ENCODE measurements at places on chromosomes 3 and 15.
A peak's percentile ranks its signal among the peaks of the same experiment; 100 is the strongest.

- DNase-seq, result no peak
Measured at GRCh38 chr15:32838338-32838737, 120.5 kb downstream of the GREM1 start.

DNA sequence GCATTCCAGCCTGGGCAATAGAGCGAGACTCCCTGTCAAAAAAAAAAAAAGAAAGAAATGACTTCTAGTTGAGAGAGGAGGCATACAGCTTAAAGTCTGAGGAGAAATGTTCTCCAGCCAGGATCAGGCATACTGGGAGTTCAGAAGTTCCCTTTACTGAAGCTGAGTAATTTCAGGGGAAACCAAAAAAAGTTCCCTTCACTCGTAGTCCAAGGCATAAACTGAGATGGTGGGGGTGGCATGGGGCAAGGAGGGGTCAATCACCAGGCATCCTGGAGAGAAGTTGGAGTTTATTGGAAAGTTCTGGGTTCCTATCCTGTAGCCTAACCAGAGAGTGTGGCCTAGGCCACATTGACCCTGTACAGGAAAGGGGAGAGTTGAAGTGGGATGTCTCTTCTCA, 5.9 kb downstream of the GPX1 start:
- no peak for DNase-seq

DNA sequence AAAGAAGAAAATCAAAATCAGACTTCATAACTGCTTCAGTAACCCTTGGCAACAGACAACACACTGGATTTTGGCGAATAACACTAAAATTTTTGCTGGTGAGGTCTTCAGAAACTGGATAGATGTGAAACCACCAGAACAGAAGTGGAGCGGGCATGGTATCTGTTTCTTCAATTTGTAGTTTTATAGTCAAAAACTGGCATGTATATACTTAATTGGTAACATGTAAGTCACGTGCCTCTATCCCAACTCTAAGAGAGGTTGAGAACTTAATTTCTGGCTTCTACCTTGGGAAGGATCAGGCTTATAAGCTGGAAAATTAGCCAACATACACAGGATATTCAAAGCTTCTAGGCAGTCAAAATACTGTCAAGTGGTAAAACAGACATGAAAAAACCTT, 172.6 kb upstream of the CHL1 start:
- DNase-seq, result no peak

DNA sequence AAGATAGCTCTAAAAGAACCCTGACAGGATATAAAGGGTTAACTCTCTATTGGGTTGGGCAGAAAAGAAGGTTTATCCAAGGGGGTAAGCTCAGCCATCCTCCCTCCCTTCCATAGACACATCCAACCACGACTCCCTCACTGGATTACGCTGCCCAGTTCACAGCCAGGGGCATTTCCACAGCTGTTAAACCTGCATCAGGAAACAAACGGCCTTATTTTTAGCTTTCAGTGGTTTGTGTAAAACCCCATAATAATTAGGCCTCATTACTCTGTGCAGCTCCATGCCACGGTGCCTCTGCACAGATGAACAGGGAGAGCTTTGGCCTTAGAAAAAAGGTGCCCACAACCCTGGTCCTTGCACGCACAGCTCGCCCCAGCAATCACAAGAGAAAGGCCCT, 110.6 kb downstream of the GABRB3 start:
- DNase-seq, result no peak

- no peak for DNase-seq
Measured at GRCh38 chr15:27762471-27762870, 336.6 kb downstream of the OCA2 start.

DNA sequence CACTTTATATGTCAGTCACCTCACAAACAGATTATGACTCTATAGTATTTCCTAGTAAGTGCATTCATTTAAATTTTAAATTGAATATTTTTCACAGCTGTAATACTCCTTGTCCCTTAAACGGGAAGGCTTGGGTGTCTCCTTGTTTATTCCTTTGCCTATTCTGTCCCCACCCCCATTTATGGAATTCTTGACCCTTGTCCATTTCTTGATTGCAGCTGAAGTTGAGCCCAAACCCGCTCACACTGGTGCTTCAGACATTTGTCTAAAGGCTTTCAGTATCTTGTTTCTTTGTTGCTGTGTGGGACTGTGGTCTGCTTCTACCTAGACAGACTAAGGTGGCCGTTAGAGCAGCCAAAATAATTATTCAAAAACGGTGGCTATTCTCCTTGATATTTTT, 449.7 kb downstream of the FOXP1 start:
- peak; percentile 35 for DNase-seq

GRCh38 chr3:62942764-62943163, 67.5 kb upstream of the CADPS start:
- no peak for DNase-seq

DNA sequence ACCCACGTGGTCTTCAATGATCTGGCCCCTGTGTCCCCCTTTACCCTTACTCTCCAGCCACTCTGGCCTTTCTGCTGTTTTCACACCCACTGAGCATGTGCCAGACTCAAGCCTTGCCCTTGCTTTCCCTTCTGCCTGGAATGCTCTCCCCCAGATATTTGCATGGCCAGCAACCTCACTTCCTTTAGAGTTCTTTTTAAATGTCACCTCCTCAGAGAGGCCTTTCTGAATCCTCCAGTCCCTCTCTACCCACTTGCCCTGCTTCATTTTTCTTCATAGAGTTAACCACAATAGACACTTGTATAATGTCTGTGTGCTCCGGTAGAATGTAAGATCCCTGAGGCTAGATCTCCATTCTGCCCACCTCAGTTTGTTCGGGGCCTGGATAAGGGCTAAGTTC, 39.4 kb upstream of the TIPARP start:
- no peak for DNase-seq

DNA sequence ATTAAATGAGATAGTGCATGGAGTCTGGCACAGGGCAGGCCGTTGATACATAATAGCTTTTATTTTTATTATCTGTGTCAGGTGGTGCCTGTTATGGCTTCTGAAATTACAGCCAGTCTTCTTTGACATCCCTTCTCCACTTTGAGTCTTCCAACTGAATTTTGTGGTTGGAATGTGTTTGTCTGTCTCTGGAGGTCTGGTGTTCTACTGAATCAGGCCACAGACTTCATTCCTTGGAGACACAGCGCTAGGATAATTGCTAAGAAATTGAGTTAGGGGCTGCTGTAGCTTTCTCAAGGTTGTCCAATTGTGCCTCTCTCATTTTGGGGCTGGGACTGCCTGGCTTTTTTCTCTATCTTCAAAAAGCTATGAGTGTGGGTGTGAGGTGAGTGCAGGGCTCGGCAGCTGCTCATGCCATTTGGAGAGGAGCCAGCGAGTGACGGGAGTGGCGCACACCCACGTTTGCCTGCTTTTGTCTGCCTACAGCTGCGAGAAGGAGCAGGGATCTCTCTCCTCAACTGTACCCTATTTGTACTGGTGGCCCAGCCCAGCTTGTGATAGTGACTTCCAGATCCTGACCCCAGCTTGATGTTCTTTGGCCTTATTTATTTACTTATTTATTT, 49.8 kb upstream of the SYN2 start:
- DNase-seq, result peak; percentile 82

GRCh38 chr15:101046826-101047225, 127.7 kb downstream of the LRRK1 start:
- no peak for DNase-seq

DNA sequence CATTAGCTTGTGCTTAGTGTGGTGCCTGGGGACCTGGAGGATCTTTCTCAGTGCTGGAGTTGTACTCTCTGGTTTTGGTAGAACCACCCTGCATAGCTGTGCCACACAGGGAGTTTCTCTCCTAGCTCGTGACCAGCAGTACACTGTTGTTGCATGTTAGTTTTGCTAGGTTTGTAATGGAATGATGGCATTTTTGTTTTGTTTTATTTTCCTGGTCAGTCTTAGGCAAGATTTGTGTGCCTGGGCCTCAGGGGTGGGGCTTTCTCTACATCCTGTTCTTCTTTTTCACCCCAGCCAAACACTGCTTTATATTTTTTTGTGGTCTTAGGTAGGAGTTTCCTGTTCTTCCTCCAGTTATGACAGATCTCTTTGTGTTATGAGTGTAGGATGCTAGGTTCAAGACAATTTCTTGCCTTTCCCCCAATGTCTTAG, 534.5 kb upstream of the KCNMB2 start:
- DNase-seq, result peak; percentile 14

- DNase-seq, result no peak
Measured at GRCh38 chr3:197475514-197475913, 80.3 kb downstream of the BDH1 start.

GRCh38 chr3:106305882-106306435, 437.1 kb upstream of the CBLB start:
- DNase-seq, result no peak

DNA sequence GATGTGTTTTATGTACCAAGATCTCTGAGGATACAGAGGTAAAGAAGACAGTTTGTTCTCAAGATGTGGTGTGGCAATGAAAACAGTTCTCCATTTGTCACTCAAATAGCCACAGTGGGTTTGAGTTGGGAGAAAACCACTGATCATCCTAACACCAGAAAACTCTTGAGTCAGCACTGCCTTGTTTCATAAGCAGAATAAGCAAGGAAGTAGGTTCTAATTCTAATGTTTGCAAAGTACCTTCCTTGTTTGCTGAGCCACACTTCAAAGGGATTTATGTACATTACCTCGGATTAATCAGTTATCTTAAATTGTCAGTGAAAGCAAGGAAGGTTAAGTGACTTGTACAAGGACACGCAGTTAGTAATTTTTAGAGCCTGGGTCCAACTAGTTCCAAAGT, 107.8 kb upstream of the BOC start:
- no peak for DNase-seq

GRCh38 chr15:65638681-65639089, 16.9 kb downstream of the SLC24A1 start:
- peak; percentile 88 for DNase-seq

- peak; percentile 57 for DNase-seq
Measured at GRCh38 chr3:197151580-197151979, 122.0 kb upstream of the MELTF start.

DNA sequence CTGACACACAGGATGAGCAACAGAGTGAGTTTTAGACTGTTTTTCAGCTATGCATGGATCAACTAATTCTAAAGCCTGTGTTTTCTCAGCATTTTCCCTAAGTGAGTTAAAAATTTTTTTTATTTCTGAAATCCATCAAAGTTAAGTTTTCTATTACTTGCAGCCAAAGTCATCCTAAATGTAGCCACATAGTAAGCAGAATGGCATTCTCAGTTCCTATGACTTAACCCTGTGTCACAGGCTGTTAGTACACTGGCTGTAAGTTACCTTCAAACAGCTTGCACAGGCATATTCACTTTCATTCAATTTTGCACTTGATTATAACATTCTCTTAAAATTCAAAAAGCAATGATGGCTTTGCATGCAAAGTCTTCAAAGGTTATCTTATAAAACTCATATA, 368.2 kb downstream of the OCA2 start:
- no peak for DNase-seq

GRCh38 chr15:101198800-101199199, 53.0 kb downstream of the CHSY1 start:
- DNase-seq, result no peak

- peak; percentile 1 for DNase-seq
Measured at GRCh38 chr15:89784686-89784960, 8.5 kb downstream of the MESP2 start.

DNA sequence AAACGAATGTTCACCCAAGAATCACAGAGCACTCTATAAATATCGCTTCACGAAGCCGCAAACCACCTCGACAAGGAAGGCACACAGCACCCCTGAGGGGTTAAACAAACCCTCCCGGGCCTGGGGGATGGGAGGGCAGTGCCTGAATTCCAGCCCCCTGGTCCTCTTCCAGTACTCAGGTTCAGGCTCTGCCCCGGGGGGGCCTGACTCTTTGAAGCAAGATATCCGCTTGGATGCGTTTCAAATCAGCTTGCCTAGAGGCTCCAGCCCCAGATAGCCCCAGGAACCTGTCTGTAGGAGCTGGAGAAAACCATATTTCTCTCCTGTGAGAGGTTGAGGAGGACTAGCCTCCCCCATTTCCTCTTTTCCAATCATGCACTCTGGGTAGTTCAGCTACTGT, 194.7 kb downstream of the WNT5A start:
- DNase-seq, result no peak

All from stomach (tissue), 19 donors.